ENCODE measurements at places on chromosomes 2 and 18. TPM values are rescaled to one million over a fixed set of nuclear protein-coding genes. Genes with fewer than 3 reads are reported as not detected.

- DNase-seq, result no peak
Observed at GRCh38 chr2:38692636-38693318, 26.9 kb downstream of the GALM start.

Gene OR6B2
- polyA plus RNA-seq, result not detected

DNA sequence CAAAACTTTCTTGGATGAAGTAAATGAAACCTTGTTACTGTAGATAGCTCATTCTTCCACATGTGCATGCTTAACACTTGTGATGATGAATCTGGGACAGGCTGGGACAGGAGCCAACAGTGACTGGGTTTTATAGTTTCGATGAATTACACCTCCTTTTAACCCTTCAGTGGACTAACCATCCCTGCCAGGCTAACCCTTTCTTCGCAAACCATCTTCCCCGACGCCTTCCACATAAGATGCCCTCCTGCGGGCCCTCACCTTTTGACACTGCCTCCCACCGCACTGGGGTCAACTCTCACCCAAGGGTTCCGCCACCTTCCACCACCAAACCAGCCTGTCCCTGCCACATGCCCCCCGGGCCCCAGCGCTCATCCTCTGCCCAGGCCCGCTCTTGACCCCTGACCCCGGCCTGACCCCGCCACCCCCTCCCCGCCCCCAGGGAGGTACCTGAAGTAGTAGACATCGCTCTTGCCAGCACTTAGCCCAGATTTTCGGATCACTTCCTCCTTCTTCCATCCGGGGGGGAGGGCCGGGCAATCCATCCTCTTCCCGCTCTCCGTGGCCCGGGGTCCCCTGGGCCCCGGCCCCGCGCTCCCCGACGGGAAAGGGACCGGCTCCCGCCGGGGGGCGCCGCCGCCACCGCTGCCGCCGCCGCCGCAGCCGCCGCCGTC, 764 bp downstream of the MBD2 start:
- DNase-seq, result peak; percentile 70

DNA sequence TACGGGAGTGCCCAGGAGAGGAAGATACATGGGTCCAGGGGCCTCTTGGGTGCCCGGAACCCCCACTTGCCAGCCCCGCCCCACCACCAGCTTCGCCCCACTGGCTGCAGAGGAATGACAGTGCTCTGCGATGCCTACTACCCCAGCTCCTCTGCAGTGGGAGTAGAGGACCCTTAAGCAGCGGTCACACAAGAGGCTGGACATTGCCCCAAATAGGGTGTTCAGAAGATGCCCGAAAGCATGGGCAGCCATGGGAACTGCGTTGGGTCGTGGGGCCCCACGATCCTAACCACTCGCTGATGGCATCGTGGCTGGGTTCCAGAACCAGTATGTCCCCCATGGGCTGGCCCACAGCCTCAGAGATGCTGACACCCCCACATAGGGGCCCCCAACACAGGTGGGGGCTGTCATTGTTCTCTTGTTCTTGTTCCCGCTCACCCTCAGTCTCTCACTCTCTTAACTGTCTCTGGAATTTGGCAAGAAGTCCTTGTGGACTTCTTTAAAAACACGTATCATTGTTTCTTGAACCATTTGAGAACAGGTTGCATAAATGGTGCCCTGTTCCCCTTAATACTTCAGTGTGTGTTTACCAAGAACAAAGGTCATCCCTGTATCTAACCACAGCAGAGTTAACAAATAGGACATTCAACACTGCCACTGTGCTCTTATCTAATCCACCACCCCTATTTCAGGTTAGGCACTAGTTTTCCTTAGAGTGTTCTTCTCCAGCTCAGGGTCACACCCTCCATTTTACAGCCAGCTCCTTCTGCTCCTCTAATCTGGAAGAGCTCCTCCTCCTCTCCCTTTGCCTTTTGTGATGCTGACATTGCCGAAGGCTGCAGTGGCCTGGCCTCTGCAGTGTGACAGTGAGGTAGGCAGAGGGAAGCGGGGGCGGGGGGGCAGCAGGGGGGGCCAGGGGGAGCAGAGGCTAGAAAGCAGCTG, 76.3 kb downstream of the STPG4 start:
- DNase-seq, result no peak

Gene FAM117B
- 33.6 TPM for polyA plus RNA-seq

DNA sequence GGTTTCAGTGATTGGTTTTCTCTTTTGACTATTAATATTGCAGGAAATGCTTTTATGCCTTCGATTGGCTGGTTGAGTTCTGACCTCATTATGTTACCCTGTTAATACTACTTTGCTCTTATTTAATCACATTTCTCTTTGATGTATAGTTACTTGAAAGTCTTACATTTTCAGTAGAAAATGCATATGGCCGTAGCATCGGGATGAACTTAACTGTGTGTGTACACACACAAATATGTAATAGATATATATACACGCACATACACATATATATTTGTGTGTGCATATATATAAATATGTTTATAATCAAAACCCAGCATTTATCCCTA, 1.6 kb downstream of the EPC2 start:
- no peak for DNase-seq

- no peak for DNase-seq
Observed at GRCh38 chr2:216121255-216121654, 12.1 kb downstream of the XRCC5 start.

Gene CYP1B1
- 106 TPM for polyA plus RNA-seq

DNA sequence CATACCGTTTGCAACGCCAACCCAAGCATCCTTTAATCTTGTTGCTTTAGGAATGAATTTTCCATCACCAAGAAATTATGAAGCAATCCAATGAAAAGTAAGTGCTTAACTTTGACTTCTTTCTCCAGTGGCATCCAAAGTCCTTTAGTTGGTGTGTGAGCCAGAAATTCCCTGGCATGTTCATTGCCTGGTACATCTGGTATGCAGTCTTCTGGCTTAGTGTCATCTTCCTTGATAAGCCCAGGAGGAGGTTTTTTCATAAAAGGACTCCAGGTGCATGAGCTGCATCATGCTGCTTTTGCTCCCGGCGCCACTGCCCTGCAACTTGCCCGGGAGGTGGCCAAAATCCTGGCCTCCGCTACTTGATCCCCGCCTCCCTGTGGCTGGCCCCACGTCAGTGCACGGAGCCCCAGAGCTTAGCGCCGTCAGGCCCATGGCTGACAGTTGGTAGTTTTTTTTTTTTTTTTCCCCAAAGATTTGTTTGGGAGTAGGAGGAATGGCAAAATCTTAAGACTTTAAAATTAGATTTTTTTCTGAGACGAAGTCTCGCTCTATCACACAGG, 58.7 kb downstream of the PUM2 start:
- no peak for DNase-seq

DNA sequence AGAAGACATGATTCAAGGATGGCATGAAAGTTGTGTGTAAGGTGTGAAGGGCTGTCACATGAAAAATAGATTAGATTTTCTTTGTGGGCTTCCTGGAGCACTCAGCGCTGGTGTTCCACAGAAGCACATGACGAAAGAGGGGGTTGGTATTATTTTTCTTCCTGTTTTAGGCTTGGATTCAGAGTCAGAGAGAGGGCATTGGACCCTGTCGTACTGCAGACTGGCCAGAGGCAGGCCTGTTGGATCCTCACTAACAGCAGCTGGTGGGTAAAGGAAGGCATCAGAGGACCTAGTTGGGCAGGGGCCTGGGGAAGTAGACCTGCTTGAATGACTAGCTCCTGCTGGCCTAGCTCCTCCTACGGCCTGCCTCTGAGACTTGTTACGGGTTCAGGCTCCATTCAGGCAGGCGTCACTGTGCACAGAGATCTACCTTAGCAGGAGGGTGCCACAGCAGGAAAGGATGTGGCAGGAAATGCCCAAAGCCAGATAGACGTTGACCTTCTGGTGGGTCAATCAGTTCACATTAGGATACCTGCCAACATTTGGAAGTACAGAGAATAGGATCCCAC, 13.1 kb downstream of the CTLA4 start:
- no peak for DNase-seq

DNA sequence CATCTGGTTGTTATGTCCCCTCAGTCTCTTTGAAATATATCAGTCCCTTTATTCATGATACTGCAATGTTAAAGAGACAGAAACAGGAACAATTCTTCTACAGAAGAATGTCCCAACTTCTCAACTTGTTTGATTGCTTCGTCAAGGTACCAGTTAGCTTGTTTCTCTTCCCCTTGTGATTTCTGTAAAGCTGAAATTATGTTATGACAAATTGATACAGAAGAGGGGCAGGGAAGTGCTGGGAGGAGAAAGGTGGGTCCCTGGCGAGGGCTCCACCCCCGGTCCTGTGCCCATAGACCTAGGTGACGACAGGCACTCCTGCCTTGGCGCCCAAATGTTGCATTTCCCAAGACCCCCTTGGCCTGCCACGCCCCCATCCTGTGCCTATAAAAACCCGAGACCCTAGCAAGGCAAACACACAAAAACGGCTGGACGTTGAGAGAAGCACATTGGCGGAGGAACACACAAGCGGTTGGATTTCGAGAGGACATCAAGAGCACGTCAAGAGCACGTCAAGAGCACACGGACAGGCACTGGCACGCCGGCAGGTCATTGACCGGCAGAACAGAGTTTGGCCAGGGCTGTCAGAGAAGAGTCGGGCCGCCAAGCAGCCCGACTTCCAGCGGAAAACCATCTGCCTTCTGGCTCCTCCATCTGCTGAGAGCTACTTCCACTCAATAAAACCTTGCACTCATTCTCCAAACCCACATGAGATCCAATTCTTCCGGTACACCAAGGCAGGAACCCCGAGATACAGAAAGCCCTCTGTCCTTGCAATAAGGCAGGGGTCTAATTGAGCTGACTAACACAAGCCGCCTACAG, 11.5 kb upstream of the RTN4 start:
- DNase-seq, result no peak
